ENCODE measurements at places on chromosomes 13 and 19. TPM values are rescaled to one million over a fixed set of nuclear protein-coding genes. Genes with fewer than 3 reads are reported as not detected.

DNA sequence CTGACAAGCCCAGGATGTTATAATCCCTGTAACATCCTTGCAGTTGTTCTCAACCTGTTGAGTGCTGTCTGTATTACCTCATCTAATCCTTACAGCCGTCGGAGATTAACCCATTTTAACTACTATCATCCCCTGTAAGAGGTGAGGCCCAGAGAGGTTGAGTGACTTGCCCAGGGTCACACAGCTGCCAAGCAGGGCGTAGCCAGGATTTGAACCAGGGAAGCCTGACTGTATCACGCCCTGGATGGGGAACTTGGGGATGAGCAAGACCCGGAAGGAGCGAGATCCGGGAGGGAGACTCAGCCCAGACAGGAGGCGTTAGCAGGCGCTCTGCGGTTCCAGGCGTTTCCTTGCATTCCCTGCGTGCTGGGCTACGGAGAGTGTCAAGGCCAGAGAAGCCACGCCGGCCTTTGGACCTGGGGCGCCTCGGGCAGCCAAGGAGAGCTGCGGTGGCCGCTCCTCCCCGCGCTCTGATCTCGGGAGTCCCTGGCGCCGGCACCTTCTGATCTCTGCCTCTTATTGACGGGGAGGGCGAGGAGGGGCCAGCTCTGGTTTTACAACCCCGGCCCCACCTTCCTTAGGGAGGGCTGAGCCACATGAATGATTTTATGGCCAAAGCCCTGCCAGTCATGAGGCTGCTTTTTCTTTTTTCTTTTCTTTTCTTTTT lies 6.2 kb downstream of the SULT2B1 start:
- no peak overlapping the region for H3K4me3 ChIP-seq
- no peak for DNase-seq
- no peaks in the 10 kb centered on the region for H3K4me1 ChIP-seq
- no peak overlapping the region for H3K27ac ChIP-seq
- peaks cover 4% of the 10 kb centered on the region for H3K27me3 ChIP-seq

JSRP1 gene
- total RNA-seq: not detected

DNA sequence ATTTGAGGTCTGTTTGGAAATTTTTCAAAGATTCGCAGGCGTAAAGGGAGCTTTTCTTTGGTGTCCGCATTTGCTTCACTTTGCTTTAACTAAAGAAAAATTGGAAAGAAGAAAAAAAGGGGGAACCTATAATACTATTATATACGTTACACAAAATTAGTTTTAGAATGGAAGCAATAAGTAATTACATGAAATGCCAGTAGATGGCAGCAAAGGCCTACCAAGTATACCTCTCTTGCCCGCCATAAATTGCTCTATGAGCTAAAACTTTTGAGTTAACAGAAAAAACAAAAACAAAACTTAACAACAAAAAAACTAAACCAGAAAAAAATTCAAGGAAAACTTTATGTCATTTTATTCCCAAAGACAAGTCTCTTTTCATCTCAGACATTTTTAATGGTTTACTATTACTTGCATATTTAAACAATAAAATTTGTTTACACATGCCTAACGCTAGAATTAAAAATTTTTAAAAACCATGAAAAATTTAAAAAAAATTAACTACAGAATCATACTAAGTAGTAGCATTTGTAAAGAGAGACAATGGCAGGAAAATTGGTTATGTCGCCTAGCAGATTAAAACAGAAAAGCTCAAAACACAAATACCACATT lies 271.4 kb downstream of the NALCN start:
- peaks cover 2% of the 10 kb centered on the region for H3K27me3 ChIP-seq
- no peaks in the 10 kb centered on the region for H3K36me3 ChIP-seq
- H3K4me3 ChIP-seq: no peak overlapping the region
- DNase-seq: no peak
- peaks cover 21% of the 10 kb centered on the region for H3K4me1 ChIP-seq

ZNF546 gene
- total RNA-seq: 3.2 TPM

DNA sequence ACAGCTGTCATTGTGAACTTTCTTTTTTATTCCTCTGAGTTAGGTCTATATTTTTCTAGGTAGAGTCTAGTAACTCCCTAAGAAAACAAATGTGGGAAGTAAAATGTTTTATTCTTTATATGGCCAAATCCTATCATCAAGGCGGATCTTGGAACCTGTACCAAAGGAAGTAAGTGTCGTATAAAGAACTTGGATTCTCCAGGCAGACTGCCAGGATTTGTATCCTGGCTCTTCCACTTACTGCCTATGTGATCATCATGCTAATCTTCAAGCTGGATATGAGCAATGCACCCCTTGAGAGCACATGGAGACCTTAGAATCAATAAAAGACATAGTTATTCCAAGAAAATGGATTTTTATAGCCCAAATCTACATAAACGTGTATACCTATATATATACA lies 286.5 kb downstream of the PCDH17 start:
- no peak overlapping the region for H3K27ac ChIP-seq
- peaks cover 4% of the 10 kb centered on the region for H3K27me3 ChIP-seq
- H3K36me3 ChIP-seq: no peaks in the 10 kb centered on the region
- peaks cover 12% of the 10 kb centered on the region for H3K4me1 ChIP-seq

- H3K4me3 ChIP-seq: no peak overlapping the region
- H3K27me3 ChIP-seq: peaks cover 1% of the 10 kb centered on the region
- H3K27ac ChIP-seq: no peak overlapping the region
- H3K4me1 ChIP-seq: no peaks in the 10 kb centered on the region
- no peaks in the 10 kb centered on the region for H3K36me3 ChIP-seq
- no peak for DNase-seq
Measured at GRCh38 chr19:48249502-48250014, 6.2 kb downstream of the CARD8 start.

NAXD gene
- 41.2 TPM for total RNA-seq

DNA sequence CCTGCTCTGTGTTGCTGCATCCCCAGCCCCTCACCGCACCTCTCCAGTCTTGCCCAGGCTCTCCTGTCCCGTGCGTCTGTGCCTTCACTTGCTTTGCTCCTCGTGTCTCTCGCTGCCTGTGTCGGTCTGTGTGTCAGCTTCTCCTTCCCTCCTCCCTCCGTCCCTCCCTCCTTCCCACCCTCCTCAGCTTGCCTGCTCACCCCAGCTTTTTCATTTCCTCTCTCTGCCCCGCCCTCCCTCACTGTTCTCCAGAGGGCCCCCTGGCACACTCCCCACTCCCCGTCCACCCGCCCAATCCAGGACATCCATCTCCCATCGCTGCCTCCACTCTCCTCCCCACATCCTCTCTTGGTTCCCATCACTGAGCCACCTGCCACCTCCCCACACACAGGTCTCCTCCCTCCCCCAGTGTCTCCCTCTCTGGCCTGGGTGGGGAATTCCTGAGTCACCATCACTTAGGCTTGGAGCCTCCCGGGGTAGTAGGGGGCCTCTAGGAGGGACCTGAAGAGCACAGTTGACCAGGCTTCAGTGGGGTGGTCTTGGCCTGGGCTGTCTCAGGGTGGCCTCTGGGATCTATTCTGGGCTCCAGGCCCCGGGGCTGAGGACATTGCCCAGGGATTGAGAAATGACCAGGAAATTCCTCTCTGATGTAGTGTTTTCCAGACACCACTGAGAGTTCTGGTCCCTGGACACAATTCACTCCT lies at the start of gene PTGIR:
Gene PTGIR (minus strand): TSS at position 132 of the 704 bp plus-strand sequence. CDS start 864 bp downstream, outside the sequence.
- DNase-seq: no peak
- peaks cover 23% of the 10 kb centered on the region for H3K4me1 ChIP-seq
- H3K4me3 ChIP-seq: peak within 1 kb of the TSS; percentile 52

MEDAG gene
- total RNA-seq: 0.51 TPM

GRCh38 chr13:109869312-109870237 lies 83.2 kb upstream of the IRS2 start:
- H3K4me1 ChIP-seq: no peaks in the 10 kb centered on the region
- H3K27ac ChIP-seq: no peak overlapping the region
- no peak for DNase-seq
- no peak overlapping the region for H3K4me3 ChIP-seq

DNA sequence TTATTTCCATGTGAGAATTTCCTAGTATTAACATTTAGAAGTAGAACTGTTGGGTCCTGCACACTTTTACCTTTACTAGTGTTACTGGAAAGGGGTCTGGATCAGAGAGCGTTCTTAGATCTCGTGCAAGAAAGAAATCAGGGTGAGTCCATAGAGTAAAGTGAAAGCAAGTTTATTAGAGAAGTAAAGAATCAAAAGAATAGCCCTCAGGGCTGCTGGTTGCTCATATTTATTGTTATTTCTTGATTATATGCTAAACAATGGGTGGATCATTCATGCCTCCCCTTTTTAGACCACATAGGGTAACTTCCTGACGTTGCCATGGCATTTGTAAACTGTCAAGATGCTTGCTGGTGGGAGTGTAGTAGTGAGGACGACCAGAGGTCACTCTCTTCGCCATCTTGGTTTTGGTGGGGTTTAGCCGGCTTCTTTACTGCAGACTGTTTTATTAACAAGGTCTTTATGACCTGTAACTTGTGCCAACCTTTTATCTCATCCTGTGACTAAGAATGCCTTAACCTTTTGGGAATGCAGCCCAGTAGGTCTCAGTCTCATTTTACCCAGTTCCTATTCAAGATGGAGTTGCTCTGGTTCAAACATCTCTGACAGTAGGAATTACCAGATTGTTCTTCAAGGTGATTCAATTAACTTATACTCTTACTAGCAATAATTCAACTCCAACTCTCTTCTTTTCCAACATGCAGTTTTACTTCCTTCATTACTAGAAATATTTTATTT lies 27.4 kb downstream of the NDFIP2 start:
- no peak overlapping the region for H3K27ac ChIP-seq
- peaks cover 3% of the 10 kb centered on the region for H3K4me1 ChIP-seq
- DNase-seq: no peak
- H3K36me3 ChIP-seq: no peaks in the 10 kb centered on the region
- H3K27me3 ChIP-seq: no peaks in the 10 kb centered on the region

- peaks cover 76% of the 10 kb centered on the region for H3K4me1 ChIP-seq
- H3K36me3 ChIP-seq: peaks cover 12% of the 10 kb centered on the region
- H3K4me3 ChIP-seq: peak overlapping the region; percentile 13
- peak overlapping the region; percentile 74 for H3K27ac ChIP-seq
Measured at GRCh38 chr13:100336795-100337516, 248.1 kb downstream of the PCCA start.

- peak; percentile 63 for DNase-seq
- peaks cover 34% of the 10 kb centered on the region for H3K4me1 ChIP-seq
- H3K4me3 ChIP-seq: peak overlapping the region; percentile 65
- H3K36me3 ChIP-seq: no peaks in the 10 kb centered on the region
- peak overlapping the region; percentile 93 for H3K27ac ChIP-seq
Measured at GRCh38 chr19:49924004-49924880, 4.8 kb upstream of the ATF5 start.

DNA sequence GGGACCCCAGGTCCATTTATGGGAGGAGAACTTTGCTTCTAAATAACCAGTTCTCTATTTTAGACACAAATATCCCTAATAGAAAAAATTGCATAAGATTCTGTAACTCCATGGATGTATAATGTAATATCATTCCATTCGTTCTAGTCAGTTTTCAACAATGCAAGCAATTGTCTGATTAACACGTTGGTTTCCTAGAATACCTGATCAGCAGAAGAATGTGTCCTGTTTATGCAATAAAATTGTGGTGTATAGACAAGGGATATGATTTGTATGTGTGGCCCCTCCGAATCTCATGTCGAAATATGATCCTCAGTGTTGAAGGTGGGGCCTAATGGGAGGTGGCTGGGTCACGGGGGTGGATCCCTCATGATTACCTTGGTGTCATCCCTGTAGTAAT lies 62.1 kb downstream of the RUBCNL start:
- H3K27me3 ChIP-seq: no peaks in the 10 kb centered on the region
- H3K27ac ChIP-seq: no peak overlapping the region
- H3K36me3 ChIP-seq: no peaks in the 10 kb centered on the region
- no peak for DNase-seq
- H3K4me1 ChIP-seq: peaks cover 9% of the 10 kb centered on the region

DNA sequence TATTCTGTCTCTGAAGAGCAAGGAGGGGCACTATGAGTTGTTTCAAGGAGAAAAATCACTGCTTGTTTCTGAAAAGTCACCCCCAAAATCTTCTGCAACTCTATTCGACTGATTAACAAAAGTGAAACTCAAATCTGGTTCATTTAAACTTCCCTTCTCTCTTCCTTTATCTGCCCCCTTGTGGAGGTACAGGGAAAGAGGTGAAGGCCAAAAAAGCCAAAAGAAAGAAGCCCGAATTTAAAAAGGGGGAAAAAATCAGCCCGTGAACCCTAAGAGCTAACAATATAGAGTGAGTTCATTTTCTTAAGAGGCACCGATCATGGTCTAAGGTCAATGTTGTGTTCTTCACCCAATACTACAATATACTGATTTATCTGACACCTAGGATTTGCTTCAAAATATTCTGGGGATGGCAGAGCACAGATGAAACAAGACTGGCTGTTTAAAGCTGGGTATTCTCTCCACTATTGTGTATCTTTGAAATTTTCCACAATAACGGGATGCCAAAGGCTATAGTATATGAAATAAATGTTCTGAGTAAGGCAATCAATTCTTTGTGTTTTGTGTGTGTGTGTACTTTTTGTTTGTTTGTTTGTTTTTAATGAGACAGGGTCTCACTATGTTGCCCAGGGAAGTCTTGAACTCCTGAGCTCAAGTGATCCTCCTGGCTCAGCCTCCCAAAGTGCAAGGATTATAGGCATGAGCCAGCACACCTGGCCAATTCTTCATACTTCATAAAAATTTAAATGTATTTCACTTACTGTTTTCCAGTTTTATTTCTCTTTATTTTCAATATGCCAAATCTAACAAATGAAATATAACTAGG lies 55.0 kb upstream of the EEF1AKMT1 start:
- DNase-seq: no peak
- no peak overlapping the region for H3K27ac ChIP-seq
- H3K4me3 ChIP-seq: no peak overlapping the region
- no peaks in the 10 kb centered on the region for H3K36me3 ChIP-seq
- no peaks in the 10 kb centered on the region for H3K27me3 ChIP-seq

GRCh38 chr19:32039440-32039839 lies 306.0 kb upstream of the ZNF507 start:
- no peak for DNase-seq
- H3K36me3 ChIP-seq: no peaks in the 10 kb centered on the region
- H3K27me3 ChIP-seq: no peaks in the 10 kb centered on the region

SACS gene
- total RNA-seq: 132 TPM

- no peak overlapping the region for H3K27ac ChIP-seq
- peaks cover 6% of the 10 kb centered on the region for H3K4me1 ChIP-seq
- peaks cover 6% of the 10 kb centered on the region for H3K36me3 ChIP-seq
- H3K27me3 ChIP-seq: peaks cover 8% of the 10 kb centered on the region
Measured at GRCh38 chr19:3576696-3577443, 4.1 kb downstream of the HMG20B start.

IGSF23 gene
- total RNA-seq: not detected

GRCh38 chr19:18502638-18503294 lies 19.1 kb downstream of the ELL start:
- DNase-seq: no peak
- no peaks in the 10 kb centered on the region for H3K27me3 ChIP-seq
- H3K27ac ChIP-seq: peak overlapping the region; percentile 41
- H3K4me1 ChIP-seq: peaks cover 41% of the 10 kb centered on the region

DNA sequence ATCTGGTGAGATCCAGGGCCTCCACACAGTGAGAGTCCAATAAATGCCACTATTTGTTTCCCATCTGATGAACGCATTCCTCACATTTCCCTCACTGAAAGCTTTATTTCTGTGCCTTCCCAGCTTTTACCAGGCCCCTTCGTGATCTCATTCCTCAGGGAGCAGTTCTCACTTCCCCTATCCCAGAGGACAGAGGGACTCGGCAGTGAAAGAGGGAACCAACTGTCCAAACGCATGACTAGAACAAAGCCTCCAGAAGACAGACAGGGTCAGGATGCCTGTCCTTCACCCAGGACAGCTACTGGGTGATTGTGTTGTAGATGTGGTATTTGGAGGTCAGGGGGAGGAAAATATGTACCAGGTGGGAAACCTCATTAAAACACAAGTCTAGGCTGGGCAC lies 2.0 kb upstream of the ZBTB45 start:
- H3K36me3 ChIP-seq: no peaks in the 10 kb centered on the region
- DNase-seq: no peak
- H3K4me1 ChIP-seq: peaks cover 10% of the 10 kb centered on the region
- H3K27me3 ChIP-seq: peaks cover 23% of the 10 kb centered on the region
- H3K4me3 ChIP-seq: peak overlapping the region; percentile 46

SLC25A42 gene
- 14.2 TPM for total RNA-seq

RPS16 gene
- total RNA-seq: 912 TPM

PRR19 gene
- 1.6 TPM for total RNA-seq

COL4A1 gene
- total RNA-seq: 14.6 TPM

RCBTB1 gene
- total RNA-seq: 46.1 TPM
